Pulmonary artery endothelial cell (primary cell): ENCODE measurements at places on chromosomes 5 and 9. TPM values are rescaled to one million over a fixed set of nuclear protein-coding genes. Genes with fewer than 3 reads are reported as not detected.

GRCh38 chr5:74251141-74252035, 389.1 kb downstream of the ENC1 start:
- peak; percentile 71 for DNase-seq

Gene FGD3
- total RNA-seq: not detected in 2 replicates

DNA sequence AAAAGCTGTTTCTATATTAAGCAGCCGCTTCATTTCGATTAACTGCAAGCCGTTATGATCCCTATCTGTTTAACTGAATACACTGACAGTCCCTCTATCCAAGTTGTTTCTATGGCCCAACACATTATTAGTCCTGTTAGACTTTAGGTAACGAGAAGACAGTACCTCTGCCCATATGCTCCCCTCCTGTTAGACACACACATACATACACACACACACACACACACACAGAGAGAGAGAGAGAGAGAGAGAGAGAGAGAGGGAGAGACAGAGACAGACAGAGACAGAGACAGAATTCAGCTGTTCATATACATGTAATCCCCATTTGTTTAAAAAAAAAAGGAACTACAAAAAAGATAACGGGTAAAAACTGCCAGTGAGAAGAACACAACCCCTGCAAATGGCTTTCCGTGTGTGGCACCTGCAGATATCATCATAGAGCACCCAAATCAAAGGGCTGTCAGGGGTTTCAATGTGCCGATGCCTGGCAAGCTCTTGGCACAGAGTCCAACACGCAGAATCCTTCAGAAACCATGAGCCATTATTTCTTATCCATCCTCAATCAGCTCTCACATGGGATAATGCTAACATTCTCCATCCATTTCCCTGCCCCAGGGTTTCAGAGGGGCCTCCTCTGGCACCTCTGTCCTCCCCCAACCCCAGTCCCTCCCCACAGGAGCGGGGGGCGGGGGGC, 144.0 kb downstream of the MYO10 start:
- no peak for DNase-seq

Gene GLIPR2
- 36.2 and 40.3 TPM in 2 replicates for total RNA-seq

Gene NOTCH1
- 70.7 and 92.1 TPM in 2 replicates for total RNA-seq

DNA sequence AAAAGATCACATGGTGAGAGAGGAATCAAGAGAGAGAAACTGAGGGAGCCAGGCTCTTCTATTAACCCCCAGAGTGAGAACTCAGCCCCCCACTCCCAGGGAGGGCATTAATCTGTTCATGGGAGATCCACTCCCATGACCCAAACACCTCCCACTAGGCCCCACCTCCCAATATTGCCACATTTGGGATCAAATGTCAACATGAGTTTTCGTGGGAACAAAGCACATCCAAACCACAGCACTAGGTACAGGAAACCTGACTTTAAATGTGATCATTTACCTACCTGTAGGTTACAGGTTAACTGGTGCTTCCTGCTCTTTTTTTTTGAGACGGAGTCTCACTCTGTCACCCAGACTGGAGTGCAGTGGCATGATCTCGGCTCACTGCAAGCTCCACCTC, 16.9 kb downstream of the NNT start:
- no peak for DNase-seq

- DNase-seq: no peak
Observed at GRCh38 chr5:106106384-106106783, 1564.4 kb downstream of the EFNA5 start.

- DNase-seq: no peak
Observed at GRCh38 chr5:149337736-149338135, 7.6 kb upstream of the GRPEL2 start.

Gene AQP7
- not detected in 2 replicates for total RNA-seq

DNA sequence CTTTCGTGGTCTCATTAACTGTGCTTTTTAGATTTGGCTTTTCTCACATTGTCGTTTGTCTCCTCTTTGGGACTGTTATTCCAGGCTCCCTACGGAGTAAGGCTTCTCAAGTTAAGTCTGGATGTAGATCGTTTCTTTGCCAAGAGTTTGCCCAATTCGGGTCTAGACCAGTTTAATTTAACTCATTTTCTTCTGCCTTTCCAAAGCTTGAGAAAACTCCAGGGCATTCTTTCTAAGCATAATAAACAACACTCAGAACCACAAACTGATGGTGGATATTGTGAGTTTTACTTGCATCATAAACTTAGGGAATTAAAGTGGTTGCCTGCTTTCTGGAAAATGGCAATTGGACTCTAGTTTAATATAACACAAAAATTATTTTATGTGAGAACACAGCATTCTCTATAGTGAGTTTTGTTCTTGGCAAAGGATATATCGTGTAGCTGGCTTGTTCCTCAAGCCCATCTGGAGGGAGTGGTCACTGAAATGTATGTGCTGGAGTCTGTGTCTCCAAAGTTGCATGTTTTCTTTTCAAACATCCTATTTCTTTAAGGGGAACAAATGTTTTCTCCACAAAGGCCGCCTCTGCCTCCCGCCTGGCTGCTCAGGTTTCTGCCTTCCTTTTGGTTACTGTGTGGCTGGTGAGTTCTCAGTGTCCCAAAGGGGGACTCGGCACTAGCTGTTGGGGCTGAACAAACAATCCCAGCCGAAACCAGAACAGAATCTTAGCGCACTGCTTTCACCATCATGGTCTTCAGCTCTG, 211.3 kb upstream of the FBN2 start:
- no peak for DNase-seq

Gene ZNF483
- 1.4 and 1.9 TPM in 2 replicates for total RNA-seq

Gene PDE4D
- total RNA-seq: 17.7 and 22.4 TPM in 2 replicates

DNA sequence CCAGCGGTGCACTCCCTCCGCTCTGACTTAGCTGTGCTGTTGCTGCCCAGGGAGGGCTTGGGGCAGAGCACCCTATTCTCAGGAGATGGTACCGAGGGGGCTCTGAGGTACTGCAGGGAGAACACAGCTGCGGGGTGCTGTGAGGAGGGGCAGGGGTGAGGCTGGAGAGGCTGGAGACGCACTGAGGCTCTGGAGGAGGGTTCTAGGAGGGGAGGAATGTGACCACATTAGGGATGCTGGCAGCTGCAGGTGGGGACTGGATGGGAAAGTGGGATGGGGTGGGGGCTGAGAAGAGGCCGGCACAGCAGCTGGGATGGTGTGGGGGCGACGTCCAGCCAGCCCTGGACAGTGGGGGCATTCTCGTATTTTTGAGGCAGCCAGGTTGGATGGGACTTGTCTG, 20.9 kb downstream of the NCS1 start:
- DNase-seq: no peak

Gene ZDHHC11
- total RNA-seq: 0.13 and 1.6 TPM in 2 replicates

Gene KCNV2
- total RNA-seq: not detected in 2 replicates

Gene NFX1
- total RNA-seq: 12.2 and 13.0 TPM in 2 replicates
